ENCODE measurements at places on chromosomes 11 and 22.

- no peak for DNase-seq
Observed at GRCh38 chr11:14390669-14391068, 31.7 kb upstream of the RRAS2 start.

DNA sequence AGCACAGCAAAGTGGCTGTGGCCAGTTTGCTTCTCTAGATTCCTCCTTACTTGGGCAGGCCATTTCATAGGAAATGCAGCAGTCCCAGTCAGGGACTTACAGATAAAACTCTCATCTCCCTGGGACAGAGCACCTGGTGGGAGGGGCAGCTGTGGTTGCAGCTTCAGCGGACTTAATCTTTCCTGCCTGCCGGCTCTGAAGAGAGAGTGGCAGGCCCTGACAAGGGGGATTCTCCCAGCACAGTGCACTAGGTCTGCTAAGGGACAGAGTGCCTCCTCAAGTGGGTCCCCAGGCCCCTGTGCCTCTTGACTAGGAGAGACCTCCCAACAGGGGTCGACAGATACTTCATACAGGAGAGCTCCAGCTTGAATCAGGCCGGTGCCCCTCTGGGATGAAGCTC, 1649.1 kb downstream of the LRRC4C start:
- no peak for DNase-seq

DNA sequence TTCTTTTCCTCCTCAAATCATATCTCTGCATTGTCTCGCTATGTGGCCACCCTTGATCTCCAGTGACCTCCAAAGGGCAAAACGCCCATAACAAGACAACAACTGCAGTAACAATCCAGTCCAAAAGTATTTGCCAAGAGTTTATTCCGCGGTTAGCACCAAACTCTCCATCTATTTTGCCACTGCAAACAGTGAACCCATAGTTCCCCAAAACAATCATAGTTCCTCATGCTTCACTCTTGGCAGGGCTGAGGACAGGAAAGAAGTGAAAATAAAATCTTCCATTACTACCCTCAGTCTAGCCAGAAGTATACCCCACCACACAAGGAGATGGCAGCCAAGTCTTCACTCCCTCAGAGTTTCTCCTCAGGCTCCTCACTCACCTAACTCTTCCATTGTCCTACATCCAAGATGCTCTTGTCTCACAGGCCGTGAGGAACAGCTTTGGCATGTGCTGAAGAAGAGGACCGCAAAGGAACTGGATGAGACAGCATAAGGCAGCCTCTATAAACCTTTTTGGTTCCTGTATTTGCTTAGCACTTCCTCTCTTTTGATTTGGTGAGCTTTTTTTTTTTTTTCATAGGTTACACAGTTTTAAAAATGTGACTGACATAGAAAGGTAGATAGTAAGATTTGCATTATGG, at the start of gene LPXN:
Gene LPXN (minus strand): TSS at position 480 of the 644 bp plus-strand sequence. CDS start 84 bp downstream, at position 396.
- peak; percentile 55 for DNase-seq

GRCh38 chr22:19805821-19806212, 45.2 kb downstream of the TBX1 start:
- DNase-seq = no peak

GRCh38 chr11:77046060-77046501, 11.9 kb downstream of the B3GNT6 start:
- peak; percentile 42 for DNase-seq

- no peak for DNase-seq
Observed at GRCh38 chr11:123568367-123568870, 86.0 kb downstream of the SCN3B start.

GRCh38 chr11:73376803-73377629, 817 bp downstream of the RELT start:
- DNase-seq = peak; percentile 67

DNA sequence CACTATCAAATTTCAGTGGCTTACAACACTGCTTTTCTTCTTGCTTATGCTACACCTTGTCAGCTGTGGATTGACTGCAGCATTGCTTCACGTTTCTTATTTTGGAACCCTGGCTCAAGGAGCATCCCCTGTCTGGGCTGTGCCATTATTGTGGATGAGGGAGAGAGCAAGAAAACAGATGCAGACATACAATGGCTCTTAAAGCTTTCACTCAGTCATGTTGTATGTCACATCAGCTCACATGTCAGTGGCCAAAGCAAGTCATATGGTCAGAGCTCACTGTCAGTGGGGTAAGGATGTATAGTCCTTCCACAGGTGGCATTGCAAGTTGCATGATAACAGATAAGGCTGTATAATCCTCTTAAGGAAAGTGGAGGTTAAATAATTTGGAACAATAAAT, 10.0 kb downstream of the ARHGEF12 start:
- DNase-seq = no peak

- no peak for DNase-seq
Observed at GRCh38 chr22:44906248-44906936, 103.4 kb downstream of the PHF21B start.

- DNase-seq = no peak
Observed at GRCh38 chr11:79269611-79270307, 171.1 kb downstream of the TENM4 start.

DNA sequence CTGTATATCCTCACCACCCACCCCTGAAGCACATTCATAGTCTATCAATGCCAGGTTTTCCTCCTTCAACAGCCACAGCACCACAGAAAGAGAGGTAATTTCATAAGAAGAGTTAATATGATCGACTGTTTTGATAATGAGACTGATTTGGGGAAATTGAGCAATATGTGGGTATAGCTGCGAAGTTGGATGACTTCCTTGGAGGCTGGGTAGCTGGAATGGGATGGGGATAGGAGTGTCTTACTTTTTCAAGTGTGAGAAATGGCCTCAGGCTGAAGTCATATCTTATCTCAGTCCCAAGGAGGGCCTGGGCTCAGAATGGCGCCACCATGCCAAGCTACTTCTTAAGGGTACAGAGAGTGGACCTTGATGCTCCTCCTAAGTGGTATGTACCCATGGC, 187.6 kb upstream of the CCDC90B start:
- DNase-seq = no peak

GRCh38 chr11:115141231-115142114, 362.7 kb downstream of the CADM1 start:
- DNase-seq = no peak

DNA sequence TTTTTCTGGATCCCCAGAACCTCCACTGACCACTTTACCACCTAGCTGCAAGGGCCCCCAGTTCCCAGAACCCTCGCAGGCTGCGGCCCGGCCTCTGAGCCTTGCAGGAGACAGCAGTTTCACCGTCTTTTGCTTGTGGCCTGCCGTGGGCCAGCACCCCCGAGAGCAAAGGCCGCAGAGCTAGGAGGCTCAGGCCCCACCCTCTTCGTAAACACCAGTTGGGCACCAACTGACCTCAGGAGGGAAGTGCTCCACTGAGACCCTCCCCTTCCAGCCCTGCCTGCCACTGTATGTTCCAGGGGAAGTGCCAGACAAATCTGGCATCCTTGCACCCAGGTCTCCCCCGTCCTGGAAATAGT, 23.4 kb upstream of the CREB3L1 start:
- no peak for DNase-seq

- DNase-seq = no peak
Observed at GRCh38 chr11:31248768-31249167, 120.8 kb downstream of the DCDC1 start.

GRCh38 chr11:42407341-42407740, 904.5 kb upstream of the API5 start:
- DNase-seq = no peak

GRCh38 chr22:47245786-47246185, 483.3 kb downstream of the TBC1D22A start:
- no peak for DNase-seq

- no peak for DNase-seq
Observed at GRCh38 chr22:42913874-42914510, 56.9 kb upstream of the ARFGAP3 start.

DNA sequence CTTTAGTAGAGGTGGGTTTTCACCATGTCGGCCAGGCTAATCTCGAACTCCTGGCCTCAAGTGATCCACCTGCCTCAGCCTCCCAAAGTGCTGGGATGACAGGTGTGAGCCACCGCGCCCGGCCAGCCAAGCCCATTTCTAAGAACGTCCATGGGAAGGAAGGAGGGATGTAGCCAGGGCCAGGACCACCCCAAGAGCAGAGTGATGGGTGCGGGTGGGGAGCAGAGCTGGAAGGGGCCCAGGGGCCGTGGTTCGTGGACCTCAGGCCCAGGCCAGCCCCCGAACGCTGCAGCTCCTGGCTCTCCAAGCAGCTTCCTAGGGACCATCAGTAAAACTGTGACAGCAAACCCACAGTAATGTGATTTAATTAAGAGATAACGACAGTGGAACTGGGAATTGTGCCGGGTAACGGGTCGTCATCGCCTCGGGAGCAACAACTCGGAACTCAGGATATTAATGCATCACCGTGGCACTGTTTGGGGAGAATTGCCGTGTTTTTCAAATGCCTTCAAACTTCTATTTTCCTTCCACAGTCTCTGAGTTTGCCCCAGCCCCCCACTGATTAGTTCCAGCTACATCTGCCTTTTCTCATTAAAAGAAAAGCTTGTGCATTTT, 74.3 kb downstream of the BRD1 start:
- peak; percentile 7 for DNase-seq

DNA sequence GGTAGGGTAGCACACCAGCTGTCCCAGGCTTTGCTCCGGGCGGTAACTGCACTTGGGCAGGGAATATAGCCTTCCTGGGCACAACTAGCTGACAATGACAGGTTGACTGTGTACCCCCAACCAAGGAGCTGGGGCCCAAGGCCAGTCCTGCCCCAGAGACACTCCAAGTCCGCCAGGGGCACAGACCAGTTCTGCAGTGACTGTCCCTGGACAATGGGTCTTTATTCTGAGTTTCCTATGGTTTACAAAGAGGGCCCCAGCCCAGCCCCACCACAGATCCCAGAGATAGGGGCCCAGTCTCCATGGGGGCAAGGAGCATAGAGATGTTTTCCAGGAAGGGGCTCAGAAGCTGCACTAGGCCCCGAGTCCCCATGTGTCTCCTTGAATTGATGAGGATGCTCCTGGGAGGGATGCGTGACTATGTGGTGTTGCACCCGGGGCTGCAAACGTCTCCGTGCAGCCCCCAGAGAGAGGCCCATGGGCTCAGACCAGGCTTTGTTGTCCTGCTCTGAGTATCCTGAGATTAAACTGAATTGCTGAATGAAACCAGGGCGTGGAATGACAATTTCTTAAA, 48.4 kb downstream of the CD6 start:
- DNase-seq = no peak

DNA sequence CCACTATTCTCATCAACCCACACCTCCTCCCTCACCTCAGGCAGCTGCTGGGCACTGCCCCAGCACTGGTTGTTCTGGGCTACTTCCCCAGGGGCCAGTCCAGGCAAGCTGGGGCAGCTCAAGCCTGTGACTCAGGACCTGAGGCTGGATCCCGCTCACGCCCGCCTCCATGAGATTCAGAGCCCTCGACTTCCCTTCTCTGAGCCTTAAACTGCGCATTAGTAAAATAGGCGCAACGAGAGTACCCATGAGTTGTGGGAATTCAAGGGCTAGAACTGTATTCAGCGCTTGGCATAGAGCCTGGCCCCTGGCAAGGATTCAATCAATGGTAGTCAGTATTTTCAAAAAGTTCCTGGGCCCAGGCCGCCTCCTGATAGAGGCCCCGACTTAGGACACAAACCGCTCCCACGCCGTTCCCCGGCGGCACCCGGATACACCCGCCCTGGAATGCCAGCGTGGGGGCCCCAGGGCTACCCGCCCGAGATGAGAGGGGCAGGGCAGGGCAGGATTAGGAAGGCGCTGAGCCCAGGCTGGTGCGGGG, 723 bp upstream of the CD82 start:
- DNase-seq = no peak

DNA sequence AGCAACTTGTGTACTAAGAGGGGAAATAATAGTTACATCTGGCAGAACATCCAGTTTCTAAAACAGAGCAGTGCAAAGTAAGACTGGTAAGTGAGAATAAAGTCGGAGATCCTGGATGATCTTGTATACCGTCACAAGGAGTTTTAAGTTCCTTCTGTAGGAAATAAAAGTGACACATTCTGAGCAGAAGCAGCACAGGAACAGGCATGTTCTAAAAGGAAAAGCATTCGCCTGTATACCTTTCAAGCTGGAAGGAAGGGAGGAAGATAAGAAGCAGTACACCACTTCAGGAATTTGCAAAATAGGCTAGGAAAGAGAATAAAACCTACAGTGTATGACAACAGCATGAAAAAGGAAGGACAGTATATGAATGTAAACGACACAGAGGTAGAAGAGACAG, 106.2 kb upstream of the TP53AIP1 start:
- DNase-seq = no peak

GRCh38 chr11:19183646-19184045, 18.1 kb downstream of the CSRP3 start:
- DNase-seq = no peak
